ENCODE measurements at places on chromosomes 5 and 9.

DNA sequence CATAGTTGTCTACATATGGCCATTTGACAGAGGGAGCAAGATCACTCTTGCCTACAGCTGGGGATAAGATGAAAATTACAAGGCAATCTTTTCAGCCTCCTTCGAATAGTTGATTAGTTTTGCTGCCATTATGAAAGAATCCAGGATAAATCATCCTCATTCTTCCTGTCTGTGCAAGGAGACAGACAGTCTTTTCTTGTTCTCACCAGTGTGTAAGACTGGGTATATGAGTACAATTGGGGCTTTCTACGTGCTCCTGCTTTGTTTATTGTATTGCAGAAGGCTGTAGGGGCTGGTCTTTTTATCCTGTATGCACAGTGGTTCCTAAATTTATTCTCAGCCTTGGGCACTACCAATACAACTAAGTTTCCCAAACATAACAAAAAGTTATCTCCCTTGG is 76.8 kb downstream of the SPEF2 start:
- DNase-seq = no peak

DNA sequence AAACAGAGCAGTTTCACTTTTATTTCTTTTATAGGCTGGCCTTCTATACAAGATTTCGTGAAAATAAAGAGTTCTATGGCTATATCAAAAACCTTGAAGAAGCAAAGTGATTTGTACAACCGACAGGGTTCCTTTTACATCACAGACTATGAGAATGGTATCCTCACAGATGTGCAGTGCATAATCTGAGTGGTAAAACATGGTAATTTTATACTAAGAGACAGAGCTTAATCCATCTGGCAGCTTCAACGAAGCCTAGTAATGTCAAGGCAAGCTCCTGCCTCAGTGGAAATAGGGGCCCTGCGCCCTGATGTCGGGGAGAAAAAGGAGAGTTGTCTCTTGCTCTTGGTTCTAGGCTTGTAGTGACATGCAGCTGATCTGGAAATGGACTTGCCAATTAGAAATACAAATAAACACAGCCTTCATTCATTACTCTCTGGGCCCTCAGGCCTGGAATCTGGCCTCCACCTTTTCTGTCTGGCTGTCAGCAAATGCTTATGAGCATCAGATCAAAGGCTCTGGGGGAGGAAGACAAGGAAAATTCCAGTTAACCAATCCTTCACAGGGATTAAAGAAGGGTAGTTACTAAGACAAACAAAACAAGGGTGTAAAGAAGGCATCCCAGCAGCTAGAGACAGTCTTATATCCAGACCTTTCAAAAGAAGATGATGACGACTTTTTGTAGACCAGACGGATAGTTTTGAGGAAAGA is 33.6 kb upstream of the TRIM32 start:
- no peak for DNase-seq

- no peak for DNase-seq
Observed at GRCh38 chr5:88000877-88001276, 267.8 kb downstream of the TMEM161B start.

DNA sequence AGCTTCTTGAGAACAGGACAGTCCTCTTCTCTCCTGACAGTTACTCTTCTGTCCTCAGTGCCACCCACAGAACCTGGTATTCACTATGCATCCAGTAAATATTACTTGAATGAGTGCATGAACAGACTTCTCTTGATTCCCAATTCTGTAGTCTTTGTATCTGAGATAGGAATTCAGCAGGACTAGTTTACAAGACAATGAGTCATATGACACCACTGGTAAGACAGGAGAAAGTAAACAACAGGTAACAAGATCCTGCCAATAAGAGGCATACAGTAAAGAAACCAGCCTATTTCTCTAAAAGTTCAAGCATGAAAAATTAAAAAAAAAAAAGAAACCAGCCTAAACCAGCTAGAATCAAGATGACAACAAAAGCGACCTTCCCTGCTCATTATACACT is 6.2 kb downstream of the ZNF883 start:
- DNase-seq = no peak

- no peak for DNase-seq
Observed at GRCh38 chr5:96922499-96923244, 13.2 kb upstream of the LNPEP start.

DNA sequence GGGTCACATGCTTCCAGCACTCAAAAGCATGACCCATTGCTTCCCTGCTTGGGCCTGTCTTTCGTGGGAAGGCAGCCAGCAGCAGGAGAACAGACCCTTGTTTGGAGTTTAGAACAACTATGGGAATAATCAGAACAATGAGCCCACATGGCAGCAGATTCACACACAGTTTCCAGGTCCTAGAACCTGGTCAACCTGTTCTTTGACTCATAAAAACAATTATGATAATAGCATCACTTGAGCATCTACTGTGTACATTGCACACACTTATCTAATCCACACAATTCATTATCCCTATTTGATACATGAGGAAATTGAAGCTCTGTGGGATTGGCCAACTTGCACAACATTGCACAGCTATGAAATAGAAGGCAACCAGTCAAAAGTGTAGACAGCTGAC is 41.7 kb downstream of the KLF4 start:
- DNase-seq = no peak

DNA sequence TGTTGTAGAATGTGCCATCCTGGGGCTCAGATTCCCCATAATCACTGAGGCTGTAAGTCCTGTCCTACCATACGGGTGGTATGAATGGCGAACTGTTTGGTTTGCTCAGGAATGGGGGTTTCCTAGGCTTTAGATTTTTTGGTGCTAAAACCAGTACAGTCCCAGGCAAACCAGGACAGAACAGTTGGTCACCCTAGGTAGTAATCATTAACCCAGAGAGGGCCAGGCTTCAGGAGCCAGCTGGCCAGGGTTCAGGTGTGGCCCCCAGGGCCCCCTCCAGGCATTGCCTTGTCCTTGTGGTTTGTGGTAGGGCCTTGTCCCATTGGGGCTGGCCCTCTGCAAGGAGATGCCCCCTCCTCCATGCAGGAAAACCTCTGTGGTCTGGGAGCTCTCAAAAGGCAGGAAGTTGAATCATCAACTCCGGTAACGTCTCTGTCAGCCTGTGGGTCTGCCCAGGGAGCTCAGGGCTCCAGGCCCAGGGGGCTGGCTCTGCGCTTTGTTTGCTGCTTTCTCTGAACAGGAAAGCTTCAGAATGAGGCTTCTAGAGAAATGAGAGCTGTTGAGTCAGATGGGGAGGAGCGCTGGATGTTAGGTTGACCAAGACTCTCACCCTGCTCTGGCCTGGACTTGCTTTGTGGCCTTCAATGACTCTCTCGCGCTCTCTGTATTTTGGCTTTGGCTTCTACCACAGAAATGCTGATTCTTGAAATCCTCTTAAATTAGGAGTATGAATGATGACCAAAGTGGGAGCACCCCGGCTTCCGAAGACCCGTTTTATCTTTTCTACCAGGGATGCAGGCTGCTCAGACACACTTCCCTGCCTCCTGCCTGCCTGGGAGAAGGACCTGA is 22.2 kb upstream of the JADE2 start:
- peak; percentile 98 for DNase-seq

Data from EH (cell line).